Chondrocyte (in vitro differentiated cells): ENCODE measurements at places on chromosomes 2 and 18. TPM values are rescaled to one million over a fixed set of nuclear protein-coding genes. Genes with fewer than 3 reads are reported as not detected.

GRCh38 chr2:99880148-99880963, 262.0 kb downstream of the AFF3 start:
- H3K27ac ChIP-seq, result peak overlapping the region; percentile 92
- H3K36me3 ChIP-seq, result no peaks in the 10 kb centered on the region
- no peaks in the 10 kb centered on the region for H3K27me3 ChIP-seq
- H3K4me1 ChIP-seq, result peaks cover 96% of the 10 kb centered on the region

- H3K27me3 ChIP-seq, result no peaks in the 10 kb centered on the region
- H3K4me3 ChIP-seq, result no peak overlapping the region
- H3K36me3 ChIP-seq, result no peaks in the 10 kb centered on the region
These were observed 39.0 kb upstream of the NEDD4L start for GRCh38 chr18:58005011-58005410.

Gene IKZF2
- total RNA-seq, result 8.6 to 18.1 TPM (median 9.2 TPM) in 3 replicates

GRCh38 chr2:74831693-74832530, 2.0 kb upstream of the HK2 start:
- no peaks in the 10 kb centered on the region for H3K27me3 ChIP-seq
- no peaks in the 10 kb centered on the region for H3K36me3 ChIP-seq
- H3K4me1 ChIP-seq, result peaks cover 22% of the 10 kb centered on the region
- DNase-seq, result no peak
- peak overlapping the region; percentile 74 for H3K27ac ChIP-seq
- H3K4me3 ChIP-seq, result no peak overlapping the region

Gene C2orf80
- total RNA-seq, result not detected in 3 replicates

DNA sequence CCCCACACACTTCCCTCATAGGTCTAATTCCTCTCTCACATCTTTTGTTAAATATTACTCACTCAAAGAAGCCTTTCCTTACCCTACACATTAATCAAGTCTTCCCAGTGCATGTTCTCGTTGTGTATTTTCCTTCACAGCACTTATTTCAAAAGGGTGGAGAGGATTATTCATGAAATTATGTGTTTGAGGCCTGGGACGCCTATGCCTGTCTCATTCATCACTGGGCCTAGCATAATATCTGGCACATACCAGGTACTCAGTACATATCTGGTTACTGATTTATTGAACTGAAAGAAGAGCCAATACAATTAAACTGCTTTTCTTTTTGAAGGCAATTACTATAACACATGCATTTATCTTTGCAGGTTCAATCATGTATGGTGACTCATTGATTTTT, 15.1 kb upstream of the MALL start:
- H3K27me3 ChIP-seq, result no peaks in the 10 kb centered on the region
- H3K27ac ChIP-seq, result no peak overlapping the region
- H3K4me1 ChIP-seq, result peaks cover 5% of the 10 kb centered on the region
- no peak for DNase-seq

Gene NCK2
- 28.6 to 55.5 TPM (median 55.2 TPM) in 3 replicates for total RNA-seq

- peak overlapping the region; percentile 42 for H3K4me3 ChIP-seq
- peak overlapping the region; percentile 85 for H3K27ac ChIP-seq
- DNase-seq, result no peak
- no peaks in the 10 kb centered on the region for H3K27me3 ChIP-seq
These were observed 214.2 kb downstream of the PTGR3 start for GRCh38 chr18:74994502-74995418.

GRCh38 chr2:104944495-104944894, 90.6 kb downstream of the POU3F3 start:
- no peak overlapping the region for H3K27ac ChIP-seq
- H3K27me3 ChIP-seq, result peaks cover 14% of the 10 kb centered on the region
- no peak overlapping the region for H3K4me3 ChIP-seq
- DNase-seq, result no peak

DNA sequence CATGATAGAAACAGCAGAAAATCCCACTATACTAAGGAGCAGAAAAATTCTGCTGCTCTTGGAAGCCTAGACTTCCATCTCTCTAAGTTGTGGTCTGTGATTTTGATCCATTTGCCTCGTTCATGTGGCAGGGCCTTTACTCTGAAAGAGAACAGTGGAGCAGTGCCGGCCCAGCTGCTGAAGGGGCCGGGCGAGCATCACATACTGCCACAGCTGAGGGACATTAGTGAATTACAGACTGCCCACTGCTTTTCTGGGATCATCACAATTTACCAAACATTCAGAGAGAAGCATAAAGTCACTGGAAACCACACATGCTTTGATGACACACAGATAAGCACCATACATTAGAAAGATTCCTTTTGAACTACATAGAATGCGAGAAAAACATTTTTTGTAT, 217.0 kb upstream of the BOD1L2 start:
- H3K4me3 ChIP-seq, result no peak overlapping the region
- H3K36me3 ChIP-seq, result no peaks in the 10 kb centered on the region
- H3K4me1 ChIP-seq, result no peaks in the 10 kb centered on the region

DNA sequence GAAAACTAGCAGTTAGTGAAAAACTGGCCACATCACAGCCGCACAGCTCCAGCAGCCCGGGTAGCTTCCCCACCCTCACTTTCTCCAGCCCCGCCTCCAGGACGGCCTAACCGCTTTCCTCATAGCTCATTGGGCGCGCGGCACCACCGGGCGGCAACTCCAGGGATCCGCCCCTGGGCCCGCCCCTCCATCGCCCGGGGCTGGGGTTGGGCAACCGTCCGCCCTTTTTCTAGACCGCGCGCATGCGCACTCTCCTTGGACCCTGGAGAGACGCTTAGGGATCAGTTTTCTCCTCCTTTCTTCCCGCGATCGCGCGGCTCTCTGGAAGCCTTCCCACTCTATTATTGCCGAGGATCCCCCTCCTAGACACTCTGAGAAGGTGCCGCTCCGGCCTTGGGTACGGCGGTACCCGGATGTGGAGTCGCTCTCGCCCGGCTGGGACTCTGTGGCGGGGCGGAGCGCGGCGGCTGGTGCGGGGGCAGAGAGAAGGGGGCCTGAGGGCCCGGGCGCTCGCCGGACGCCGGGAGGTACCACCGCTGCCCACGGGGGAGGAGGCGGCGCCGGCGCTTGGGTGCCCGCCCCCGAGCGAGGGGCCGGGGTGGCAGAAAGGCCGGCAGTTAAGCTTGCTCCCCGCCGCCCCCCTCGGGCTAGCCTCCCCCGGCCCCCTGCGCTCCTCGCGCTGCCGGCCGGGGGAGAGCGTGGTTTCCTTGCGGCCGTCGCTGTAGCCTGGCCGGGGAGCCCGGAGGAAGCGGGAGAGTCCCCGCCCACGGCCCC, at the start of gene MIB1:
Gene MIB1 (plus strand): TSS at position 255 of the 774 bp plus-strand sequence. CDS start 792 bp downstream, outside the sequence.
- H3K27me3 ChIP-seq, result no peaks in the 10 kb centered on the region
- peak; percentile 99 for DNase-seq
- peaks cover 6% of the 10 kb centered on the region for H3K36me3 ChIP-seq

DNA sequence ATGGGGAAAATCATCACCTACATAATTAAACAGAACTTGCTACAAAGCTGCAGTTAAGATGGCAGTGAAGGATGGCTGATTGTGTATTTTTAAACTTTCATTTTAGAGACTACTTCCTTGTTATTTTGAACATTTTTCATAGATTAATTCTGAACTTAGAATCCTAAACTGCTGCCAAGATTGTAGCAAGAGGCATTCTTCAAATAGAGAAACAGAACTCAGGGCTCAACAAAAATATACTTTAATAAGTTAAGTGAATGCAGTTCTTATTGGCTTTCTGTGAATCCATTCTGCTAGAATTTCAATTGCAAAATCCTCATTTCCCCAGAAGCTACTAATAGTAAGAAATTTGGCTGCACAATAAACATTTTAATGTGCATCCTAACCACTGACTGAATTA, 160.3 kb downstream of the L3MBTL4 start:
- peaks cover 13% of the 10 kb centered on the region for H3K36me3 ChIP-seq
- peaks cover 3% of the 10 kb centered on the region for H3K27me3 ChIP-seq
- H3K27ac ChIP-seq, result peak overlapping the region; percentile 89
- no peak for DNase-seq
- H3K4me1 ChIP-seq, result peaks cover 33% of the 10 kb centered on the region

GRCh38 chr2:151241224-151241623, 20.4 kb downstream of the RBM43 start:
- no peak overlapping the region for H3K27ac ChIP-seq
- DNase-seq, result no peak
- no peaks in the 10 kb centered on the region for H3K36me3 ChIP-seq
- no peaks in the 10 kb centered on the region for H3K27me3 ChIP-seq
- H3K4me1 ChIP-seq, result peaks cover 9% of the 10 kb centered on the region

Gene AFF3
- total RNA-seq, result 113 to 172 TPM (median 127 TPM) in 3 replicates

GRCh38 chr2:38727661-38728060, 23.5 kb downstream of the SRSF7 start:
- no peak overlapping the region for H3K27ac ChIP-seq
- H3K4me1 ChIP-seq, result no peaks in the 10 kb centered on the region
- H3K27me3 ChIP-seq, result no peaks in the 10 kb centered on the region
- H3K36me3 ChIP-seq, result peaks cover 5% of the 10 kb centered on the region

Gene CCBE1
- 0.38 to 1.8 TPM (median 0.72 TPM) in 3 replicates for total RNA-seq

DNA sequence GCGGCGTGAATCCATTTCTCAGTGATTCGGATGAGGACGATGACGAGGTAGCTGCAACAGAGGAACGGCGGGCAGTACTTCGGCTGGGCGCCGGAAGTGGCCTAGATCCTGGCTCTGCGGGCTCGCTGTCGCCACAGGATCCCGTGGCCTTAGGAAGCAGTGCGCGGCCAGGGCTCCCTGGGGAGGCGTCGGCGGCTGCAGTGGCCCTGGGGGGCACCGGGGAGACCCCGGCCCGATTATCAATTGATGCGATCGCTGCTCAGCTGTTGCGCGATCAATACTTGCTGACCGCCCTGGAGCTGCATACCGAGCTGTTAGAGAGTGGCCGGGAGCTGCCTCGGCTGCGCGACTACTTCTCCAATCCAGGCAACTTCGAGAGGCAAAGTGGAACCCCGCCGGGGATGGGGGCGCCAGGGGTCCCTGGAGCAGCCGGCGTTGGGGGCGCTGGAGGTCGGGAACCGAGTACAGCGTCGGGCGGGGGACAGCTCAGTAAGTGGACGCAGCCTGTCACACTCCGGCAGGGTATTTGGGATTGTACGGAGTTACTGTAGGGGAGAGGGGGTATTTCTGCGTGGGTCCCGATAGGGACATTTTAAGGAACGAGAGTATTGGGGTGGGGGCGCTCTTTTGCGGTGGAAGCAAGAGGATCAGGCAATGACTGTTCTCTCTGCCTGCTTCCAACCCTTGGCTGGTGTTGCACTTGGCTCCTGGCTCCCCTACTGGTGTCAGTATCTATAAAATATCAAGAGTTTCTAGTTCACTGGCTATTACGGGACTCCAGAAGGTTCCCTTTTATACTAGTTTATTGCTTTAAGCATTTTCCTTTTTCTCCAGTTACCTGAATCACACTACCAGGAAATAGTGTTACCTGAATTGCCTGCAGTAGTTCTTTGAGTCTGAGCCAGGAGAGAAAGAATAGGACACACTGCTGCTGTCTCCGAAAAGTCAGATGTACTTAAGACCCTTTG, 772 bp downstream of the RELCH start:
- H3K27ac ChIP-seq, result peak overlapping the region; percentile 98
- H3K4me1 ChIP-seq, result peaks cover 43% of the 10 kb centered on the region
- H3K36me3 ChIP-seq, result no peaks in the 10 kb centered on the region
- DNase-seq, result peak; percentile 87
- peak overlapping the region; percentile 99 for H3K4me3 ChIP-seq

Gene SCG2
- 48.4 to 82.1 TPM (median 81.6 TPM) in 3 replicates for total RNA-seq

Gene TUBA4B
- total RNA-seq, result not detected in 3 replicates

DNA sequence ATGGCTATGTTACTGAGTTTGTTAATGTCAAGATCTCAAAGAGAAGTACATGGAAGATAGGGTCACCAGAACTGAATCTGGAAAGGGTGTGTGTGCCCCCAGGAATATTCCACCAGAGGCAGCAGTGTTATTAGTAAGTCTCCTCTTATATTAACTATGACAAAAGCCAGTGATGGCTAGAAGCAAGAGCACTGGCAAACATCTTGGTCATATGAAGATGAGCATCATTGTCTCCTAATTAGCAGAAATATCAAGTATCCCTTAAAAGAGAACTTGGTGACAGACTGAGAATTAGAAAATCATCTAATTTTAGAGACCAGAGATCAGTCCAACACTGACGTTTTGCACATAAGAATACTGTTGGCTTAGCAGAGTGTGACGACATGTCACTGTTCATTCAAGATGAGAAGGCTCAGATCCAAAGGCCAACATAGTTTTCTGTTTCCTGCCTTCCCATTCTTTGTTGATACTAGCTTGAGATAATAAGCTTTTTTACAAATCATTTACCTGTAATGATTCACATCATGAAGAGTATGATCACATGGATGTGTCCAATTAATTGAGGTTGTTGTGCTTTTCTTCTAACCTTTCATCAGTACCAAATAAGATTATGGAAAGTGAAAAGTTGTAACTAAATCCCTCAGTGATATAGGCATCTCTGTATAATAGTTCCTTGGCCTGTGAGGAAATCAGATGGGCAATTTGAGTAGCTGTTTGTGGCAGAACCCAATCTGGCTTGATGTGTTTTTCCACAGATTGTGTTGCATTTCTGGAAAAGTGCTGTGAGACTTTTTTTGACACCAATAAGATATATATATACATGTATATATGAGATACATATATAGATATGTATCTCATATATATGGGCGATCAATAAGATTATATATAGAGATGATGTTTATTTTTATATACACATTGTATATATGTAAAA, 44.5 kb downstream of the MAPRE2 start:
- H3K4me3 ChIP-seq, result no peak overlapping the region
- no peak overlapping the region for H3K27ac ChIP-seq
- peaks cover 52% of the 10 kb centered on the region for H3K4me1 ChIP-seq
- H3K27me3 ChIP-seq, result no peaks in the 10 kb centered on the region
- DNase-seq, result no peak

- H3K27ac ChIP-seq, result no peak overlapping the region
- H3K27me3 ChIP-seq, result peaks cover 3% of the 10 kb centered on the region
- no peaks in the 10 kb centered on the region for H3K4me1 ChIP-seq
- no peak for DNase-seq
These were observed 18.6 kb downstream of the NRXN1 start for GRCh38 chr2:51013079-51013932.

DNA sequence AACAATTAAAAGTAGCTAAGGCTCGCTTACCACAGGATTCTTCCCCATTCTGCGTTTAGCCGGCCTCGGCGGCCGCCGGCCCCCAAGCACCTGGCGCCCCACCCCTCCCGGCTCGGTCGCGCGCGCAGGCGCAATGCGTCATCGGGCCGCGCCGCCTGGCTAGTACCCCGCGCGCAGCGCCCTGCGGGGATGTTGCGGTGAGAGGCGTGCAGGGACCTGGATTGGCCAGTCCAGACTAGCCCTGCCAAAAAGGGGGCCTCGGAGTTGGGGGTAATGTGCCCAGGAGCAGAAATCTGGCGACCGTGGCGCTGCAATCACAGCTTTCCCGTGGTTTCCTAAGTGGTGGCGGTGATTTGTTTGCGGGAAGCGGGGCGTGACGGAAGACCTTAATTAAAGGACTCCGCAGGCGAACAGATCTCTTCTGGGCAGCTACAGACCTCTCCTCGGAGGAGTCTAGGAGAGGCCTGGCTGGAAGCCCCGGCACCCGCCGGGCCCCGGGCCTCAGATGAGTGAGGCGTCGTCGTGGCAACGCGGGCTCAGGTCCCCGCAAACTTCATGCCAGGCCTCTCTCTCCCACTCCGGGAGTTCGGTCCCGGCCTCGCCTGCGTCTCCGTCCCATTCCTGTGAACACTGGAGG, 606 bp downstream of the TMEM237 start:
- H3K27me3 ChIP-seq, result no peaks in the 10 kb centered on the region
- peak overlapping the region; percentile 90 for H3K4me3 ChIP-seq
- H3K27ac ChIP-seq, result peak overlapping the region; percentile 94
- peaks cover 20% of the 10 kb centered on the region for H3K4me1 ChIP-seq

Gene RBKS
- total RNA-seq, result 0.45 to 1.3 TPM (median 0.49 TPM) in 3 replicates
